CD8-positive, alpha-beta memory T cell (primary cell): ENCODE measurements at places on chromosomes 2 and 18. TPM values are rescaled to one million over a fixed set of nuclear protein-coding genes. Genes with fewer than 3 reads are reported as not detected.

The RFX8 gene
- polyA plus RNA-seq = not detected

The HOXD1 gene
- not detected for polyA plus RNA-seq

The ASPRV1 gene
- polyA plus RNA-seq = 0.99 TPM

The CNDP1 gene
- not detected for polyA plus RNA-seq

GRCh38 chr2:139080244-139080643 lies 300.1 kb upstream of the NXPH2 start:
- H3K36me3 ChIP-seq = no peaks in the 10 kb centered on the region
- no peak overlapping the region for H3K27ac ChIP-seq
- H3K4me1 ChIP-seq = no peaks in the 10 kb centered on the region
- H3K4me3 ChIP-seq = no peak overlapping the region

GRCh38 chr2:197233473-197233872 lies 77.1 kb downstream of the ANKRD44 start:
- no peaks in the 10 kb centered on the region for H3K27me3 ChIP-seq
- DNase-seq = no peak
- H3K36me3 ChIP-seq = no peaks in the 10 kb centered on the region
- H3K4me3 ChIP-seq = no peak overlapping the region
- peaks cover 96% of the 10 kb centered on the region for H3K4me1 ChIP-seq
- H3K27ac ChIP-seq = no peak overlapping the region
